Thoracic aorta (tissue), 2 donors: ENCODE measurements at places on chromosomes 2 and 18.

DNA sequence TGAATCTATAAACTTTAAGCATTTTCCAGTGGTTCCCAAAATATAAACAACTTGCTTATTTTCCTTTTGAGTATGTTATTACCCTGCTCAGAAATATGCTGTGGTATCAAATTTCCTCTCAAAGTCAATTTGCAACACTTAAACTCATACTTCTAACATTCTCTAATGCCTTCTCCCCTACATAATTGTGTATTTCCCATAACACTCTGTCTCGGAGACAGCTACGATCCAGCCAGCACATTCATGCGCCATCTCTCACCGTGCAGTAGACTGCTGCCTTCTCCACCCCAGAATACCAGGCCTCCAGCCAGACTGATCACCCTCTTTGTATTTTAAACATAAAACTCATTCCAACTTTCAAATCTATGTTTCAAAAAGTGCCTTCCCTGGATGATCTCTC lies 41.8 kb downstream of the TIMM21 start:
- no peak for DNase-seq

DNA sequence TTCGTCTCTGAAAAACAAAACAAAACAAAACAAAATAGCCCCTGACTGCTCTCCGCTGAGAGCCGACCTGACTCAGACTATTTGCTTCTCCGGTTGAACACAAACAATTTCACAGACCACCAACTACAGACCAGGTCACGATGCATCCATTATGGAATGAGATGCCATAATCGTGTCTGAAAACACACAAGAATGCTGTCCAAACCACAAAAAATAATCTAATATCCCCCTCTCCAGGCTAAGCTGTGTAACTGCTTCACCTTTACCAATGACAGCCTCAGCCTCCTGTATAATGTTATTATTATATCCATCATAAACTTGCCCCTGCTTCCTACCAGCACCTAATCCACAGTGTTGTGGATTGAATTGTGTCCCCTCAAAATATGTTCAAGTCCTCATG lies 114.7 kb downstream of the DNAH6 start:
- DNase-seq = no peak

GRCh38 chr2:100260712-100261620 lies 61.3 kb downstream of the LONRF2 start:
- DNase-seq = no peak

GRCh38 chr2:154427453-154427852 lies 271.0 kb upstream of the KCNJ3 start:
- DNase-seq = no peak

- DNase-seq = no peak
These were observed 136.0 kb upstream of the ITGB6 start for GRCh38 chr2:160336105-160336504.

GRCh38 chr2:222315443-222316121 lies 16.8 kb upstream of the PAX3 start:
- no peak for DNase-seq

- no peak for DNase-seq
These were observed 78.3 kb downstream of the RNF144A start for GRCh38 chr2:6995391-6996097.

GRCh38 chr2:168541858-168542257 lies 85.8 kb downstream of the CERS6 start:
- DNase-seq = no peak

DNA sequence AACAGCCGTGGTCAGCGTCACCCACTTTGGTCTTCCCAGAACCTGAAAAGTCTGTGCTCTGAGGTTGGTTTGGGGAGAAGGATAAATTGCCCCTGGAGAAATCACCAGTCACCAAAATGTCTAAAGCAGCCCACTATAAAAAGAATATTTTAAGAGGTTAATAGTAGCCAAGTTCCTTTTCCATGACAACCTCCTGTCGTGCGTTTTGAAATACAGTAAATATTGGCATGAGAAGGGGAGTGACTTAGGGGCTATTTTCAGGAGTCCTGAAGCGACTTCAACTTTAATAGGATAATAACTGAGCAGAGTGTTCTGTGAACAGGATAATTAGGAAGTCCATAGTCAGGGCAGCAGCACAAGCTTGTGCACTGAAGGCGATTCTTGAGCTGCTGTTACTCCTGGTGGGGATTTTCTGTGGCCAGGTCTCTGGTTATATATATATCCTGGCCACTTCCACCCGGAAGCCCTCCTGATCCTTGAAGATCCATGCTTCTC lies 49.3 kb downstream of the RNF144A start:
- DNase-seq = no peak

DNA sequence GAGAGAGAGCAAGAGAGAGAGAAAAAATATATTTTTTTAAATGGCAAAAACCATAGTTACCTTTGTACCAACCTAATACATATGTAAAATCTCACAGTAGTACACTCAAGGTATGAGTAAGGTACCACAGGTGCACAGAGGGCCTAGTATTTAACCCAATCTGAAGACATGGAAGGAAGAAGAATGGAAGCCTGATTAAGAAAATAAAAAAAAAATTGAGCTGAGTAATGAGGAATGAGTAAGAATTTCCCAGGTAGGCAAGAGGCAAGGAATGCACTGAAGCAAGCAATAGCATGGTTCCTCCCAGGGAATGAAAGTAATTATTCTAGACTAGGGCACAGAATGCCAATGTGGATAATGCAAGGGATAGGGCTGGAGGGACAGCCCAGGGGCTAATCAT lies 294.2 kb downstream of the FIGN start:
- DNase-seq = no peak

GRCh38 chr2:127877136-127877535 lies 8.6 kb downstream of the AMMECR1L start:
- DNase-seq = no peak

DNA sequence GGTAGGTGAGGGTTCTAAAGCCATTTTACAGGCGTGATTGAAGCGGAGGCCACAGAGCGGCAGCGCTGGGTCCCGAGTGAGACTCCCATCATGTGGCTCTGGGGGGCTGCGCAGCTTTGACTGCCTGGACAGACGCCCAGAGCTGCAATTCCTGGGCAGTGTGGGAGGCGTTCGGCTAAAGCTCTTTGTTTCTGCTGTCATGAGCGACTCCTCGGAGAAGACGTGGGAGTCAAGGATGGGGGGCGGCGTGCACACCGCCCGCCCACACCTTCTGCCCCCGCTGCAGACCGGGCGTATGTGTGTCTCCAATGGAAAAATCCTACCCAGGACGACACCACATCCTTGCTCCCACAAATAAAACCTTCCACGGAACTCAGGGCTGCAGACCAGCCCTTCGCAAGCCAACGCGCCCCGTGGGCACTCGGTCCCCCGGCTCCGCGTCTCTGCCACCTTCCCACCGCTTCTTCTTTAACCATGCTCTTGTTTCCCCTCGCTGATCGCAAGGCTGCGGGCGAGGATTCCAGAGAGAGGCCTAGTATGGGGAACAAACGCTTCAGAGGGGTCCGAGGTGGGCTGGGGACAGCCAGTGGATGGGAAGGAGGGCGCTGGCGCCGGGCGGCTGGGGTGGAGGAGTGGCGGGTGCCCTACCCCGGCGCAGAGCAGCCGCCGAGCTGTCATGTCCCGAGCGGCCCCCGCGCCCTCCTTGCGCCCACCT lies 680 bp upstream of the LBH start:
- no peak for DNase-seq

DNA sequence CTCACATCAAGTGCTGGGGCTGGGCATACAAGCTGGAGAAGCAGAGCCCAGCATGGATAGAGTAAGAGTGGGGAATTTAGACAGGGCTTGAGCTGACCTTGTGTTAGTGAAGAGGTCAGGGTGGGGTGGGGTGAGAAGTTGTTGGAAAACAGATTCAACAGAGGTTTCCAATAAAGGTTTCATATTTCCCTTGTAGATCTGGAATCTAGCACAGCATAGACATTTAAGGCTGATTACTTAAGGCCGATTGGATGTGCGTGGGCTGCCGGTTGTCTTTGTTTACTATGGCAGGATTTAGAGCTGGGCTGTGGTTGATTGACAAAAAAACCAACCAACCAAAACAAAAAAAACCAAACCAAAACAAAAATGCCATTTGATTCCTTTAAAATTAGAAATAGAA lies 114.9 kb upstream of the SEC11C start:
- no peak for DNase-seq

GRCh38 chr2:228840113-228840742 lies 430.9 kb downstream of the PID1 start:
- no peak for DNase-seq

DNA sequence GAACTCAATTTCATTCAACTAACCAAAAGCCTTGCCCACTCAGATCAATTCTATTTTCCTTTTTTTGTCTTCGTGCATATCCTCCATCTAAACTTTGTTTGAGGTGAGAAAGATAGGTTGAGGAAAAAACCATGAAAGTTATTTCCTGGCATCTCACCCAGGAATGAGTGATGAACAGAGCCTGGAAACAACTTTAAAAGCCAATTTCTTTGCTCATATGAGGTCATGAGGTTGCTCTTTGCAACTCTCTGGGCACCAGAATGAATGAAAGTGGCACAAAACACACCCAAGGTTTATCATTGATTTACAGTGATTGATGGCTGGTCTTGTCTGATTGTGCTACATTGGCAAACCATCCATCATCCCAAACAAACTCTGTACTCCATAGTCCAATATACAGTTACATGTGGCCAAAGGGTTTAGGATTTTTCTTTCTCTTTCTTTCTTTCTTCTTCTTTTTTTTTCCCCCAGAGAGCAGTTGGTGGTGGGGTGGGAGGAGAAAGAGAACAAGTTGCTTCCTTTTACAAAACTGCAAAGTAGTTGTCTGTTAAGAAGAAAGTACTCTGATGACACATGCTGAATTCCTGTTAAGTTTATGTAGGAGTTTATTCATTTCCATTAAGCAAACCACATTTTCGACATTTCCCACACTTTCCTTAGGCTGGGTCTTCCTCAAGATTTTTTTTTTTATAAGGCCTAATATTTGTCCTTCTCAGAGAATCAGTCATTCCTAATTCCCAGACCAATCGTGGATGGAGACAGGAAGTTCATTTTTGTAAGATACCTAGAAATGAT lies 575.9 kb upstream of the ZEB2 start:
- DNase-seq = no peak

- DNase-seq = no peak
These were observed 10.4 kb upstream of the LRRFIP1 start for GRCh38 chr2:237616734-237617586.

DNA sequence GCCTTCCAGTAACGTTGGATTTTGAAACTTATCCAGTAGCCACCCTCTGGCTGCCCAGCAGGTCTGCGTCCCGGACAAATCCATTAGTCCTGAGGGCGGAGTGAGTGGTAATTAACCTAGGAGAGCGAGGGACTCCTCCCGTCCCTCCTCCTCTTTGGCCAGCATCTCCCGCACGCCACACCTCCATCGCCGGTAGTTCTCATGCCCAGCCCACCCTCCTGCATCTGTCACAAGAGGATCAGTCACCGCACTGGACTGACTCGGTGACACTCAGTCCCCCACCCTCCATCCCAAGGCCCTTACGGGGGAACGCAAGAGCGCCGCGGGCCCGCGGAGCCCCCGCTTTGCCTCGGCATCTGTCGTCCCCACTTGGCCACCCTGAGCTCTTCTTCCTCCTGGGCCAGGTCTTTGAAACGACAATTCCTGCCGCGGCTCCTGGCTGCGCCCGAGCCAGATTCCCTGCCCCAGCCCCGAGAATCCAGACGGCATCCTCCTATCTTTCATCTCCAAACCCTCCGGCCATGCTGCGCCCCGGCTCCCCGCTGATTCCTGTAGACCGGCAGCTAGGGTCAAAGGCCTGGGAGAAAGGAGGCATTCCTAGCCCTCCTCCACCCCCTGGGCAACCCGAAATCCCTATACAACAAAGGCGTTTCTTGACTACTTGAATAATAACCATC lies 77.5 kb downstream of the EIF2AK3 start:
- no peak for DNase-seq

DNA sequence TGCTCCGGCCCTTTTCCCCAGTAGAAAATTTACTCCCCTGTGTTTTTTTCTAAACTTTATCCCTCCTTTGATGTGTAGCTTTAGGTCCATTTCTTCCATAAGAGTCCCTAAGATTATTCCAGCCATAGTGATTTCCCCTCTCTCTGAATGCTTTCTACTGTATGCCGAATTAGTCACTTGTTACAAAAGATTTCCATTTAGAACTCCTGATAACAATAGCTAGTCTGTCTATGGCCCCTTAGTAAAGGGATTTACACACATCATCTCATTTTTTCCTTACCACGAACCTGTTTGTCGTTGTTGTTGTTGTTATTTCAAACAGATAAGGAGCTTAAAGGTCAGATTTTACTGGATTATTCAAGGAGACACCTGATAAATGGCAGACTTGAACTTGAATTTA lies 256.1 kb downstream of the PAX3 start:
- DNase-seq = no peak

DNA sequence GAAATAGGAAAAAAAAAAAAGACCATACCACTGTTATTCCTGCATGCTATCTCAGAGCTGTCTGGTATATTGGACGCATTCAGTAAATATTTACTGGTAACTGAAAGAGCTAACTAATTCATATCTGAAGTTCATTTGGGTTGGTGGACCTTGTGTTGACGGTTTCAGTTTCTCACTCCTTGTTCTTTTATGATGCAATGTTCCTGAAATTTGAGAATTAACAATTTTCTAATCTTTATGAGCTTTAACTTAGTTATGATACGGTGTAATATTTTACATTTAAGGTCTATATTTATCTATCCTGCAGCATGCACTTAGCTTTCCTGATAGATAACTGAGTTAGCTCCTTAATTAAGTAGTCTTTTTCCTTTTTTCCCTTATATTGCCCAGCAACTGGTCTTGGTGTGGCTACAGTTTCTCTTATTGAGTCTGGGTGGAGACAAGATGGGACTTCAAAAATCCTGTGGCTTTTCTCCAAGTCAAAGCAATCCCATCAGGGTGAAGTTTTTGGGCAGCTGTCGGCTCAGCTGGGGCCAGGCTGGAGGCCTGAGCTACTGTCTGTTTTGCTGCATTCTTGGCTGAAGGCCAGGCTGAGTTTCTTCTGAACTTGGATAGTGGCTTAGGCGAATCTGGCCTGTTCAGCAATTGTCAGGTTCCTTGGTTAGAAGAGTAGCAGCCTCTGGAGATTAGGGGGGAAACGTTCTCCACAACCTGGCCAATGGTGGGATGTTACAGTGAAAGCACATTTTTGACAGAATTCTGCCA lies 78.4 kb upstream of the MEX3C start:
- DNase-seq = no peak

DNA sequence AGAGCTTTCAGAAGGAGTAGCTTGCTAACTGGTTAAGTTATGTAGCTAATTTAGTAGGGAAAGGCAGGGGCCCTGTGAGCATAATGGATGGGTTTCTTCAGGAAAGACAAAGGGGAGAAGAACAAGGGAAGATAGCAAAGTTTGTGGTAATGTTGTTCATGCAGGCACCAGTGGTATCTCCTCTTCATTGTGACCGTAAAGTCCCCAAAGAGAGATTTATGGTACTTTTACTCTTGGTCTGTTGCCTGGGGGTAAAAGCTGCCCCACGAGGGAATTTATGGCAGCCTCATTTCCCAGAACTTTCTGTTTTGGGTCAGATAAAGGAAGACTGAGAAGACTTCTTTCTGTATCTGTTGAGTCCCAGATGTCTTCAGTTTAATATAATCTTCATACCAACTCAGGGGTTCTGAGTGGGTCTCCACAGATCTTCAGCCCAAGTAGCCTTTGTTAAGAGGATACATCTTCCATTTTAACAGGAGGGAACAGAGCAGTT lies 27.5 kb downstream of the MALT1 start:
- DNase-seq = no peak

- DNase-seq = no peak
These were observed 94.1 kb downstream of the CSRNP3 start for GRCh38 chr2:165563468-165564225.

GRCh38 chr18:51195451-51196117 lies 1.9 kb downstream of the MEX3C start:
- no peak for DNase-seq
